Stimulated activated CD8-positive, alpha-beta memory T cell treated with anti-CD3 and anti-CD28 coated beads, Interleukin-7, amount 100 ng/mL, for 1 hour (primary cell): ENCODE measurements at places on chromosomes 4 and X.

GRCh38 chr4:20393486-20394100, 141.9 kb downstream of the SLIT2 start:
- no peak for DNase-seq

- no peak for DNase-seq
Measured at GRCh38 chr4:16122308-16122711, 38.5 kb upstream of the PROM1 start.

DNA sequence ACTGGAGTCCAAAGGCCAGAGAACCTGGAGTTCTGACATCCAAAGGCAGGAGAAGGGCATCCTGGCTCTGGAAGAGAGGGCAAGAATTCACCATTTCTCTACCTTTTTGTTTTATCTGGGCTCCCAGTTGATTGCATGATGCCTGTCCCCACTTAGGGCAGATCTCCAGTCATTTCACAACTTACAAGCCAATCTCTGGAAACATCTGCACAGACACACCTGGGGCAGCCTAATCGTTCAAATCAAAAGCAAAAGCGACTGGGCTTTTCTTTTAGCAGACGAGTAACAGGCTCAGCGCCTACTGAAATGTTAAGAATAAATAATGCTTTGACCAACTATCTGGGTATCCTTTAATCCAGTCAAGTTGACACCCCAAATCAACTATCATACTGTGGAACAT, 136.0 kb upstream of the NPY2R start:
- no peak for DNase-seq

GRCh38 chr4:15233626-15234025, 194.2 kb upstream of the C1QTNF7 start:
- DNase-seq: no peak

- no peak for DNase-seq
Measured at GRCh38 chr4:24702281-24702680, 93.1 kb upstream of the SOD3 start.

DNA sequence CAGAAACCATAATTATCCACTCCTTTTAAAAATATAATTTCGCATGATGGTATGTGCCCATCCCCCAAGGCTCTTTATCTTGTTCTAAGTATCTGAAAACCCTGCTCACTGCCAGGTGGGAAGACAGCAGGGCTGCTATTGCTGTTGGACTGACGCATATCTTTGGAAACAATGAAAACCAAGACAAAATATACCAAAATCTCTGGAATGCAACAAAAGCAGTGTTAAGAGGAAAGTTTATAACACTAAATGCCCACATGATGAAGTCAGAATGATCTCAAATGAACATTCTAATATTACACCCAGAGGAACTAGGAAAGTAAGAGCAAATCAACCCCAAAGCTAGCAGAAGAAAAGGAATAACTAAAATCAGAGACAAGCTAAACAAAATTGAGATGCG, 162.0 kb downstream of the FAM47B start:
- DNase-seq: no peak

- no peak for DNase-seq
Measured at GRCh38 chr4:185754961-185755360, 57.0 kb downstream of the SORBS2 start.

GRCh38 chr4:42302348-42302747, 94.9 kb upstream of the SHISA3 start:
- no peak for DNase-seq

DNA sequence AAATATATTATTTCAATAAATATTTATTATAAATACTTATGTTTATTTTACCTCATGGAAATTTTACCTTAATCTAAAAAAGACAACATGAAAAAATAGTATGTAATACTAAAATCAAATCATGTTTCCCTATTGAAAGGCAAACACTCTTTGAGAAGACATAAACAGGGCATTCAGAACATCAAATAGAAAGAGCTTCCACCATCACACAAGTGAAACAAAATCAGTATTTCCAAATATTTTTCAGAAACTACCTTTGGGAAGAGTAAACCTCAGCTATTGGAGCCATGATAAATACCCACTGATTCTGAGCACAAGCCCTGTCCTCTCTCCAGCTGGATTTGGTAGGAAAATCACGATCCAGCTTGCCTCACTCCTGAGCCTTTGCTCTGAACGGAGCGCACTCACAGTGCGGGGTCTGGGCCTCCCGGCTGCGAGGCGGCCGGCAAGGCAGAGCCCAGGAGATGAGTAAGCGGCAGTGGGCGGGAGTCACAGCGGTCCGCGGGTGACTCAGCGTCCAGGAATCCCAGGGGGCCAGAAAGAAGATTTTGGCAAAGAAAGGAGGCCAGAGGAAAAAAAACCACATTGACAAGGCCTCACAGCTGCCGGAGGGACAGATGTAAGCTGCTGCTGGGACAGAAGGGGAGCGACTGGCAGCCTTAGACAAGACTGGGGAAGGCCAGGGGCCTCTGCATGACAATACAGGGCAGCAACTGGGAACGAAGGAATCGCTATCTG, 14.7 kb upstream of the ANXA5 start:
- no peak for DNase-seq

DNA sequence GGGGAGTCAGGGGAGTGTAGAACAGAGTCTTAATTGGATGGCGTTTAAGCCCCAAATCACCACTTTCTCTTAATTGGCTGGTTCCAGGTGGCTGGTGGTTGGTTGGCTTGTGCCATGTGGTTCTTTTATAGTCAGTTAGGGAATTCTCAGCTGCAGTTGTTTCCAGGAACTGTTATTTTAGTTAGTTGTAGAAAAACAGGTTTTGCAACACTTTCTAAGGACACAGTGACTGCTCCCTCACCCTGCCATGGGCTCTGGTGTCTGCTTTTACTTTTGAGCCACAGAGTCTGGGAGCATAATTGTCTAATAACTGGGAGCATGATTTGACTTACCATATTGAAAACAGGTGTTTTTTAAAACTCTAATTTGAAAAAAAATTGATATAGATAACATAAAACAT, 75.8 kb upstream of the PCDH18 start:
- no peak for DNase-seq

DNA sequence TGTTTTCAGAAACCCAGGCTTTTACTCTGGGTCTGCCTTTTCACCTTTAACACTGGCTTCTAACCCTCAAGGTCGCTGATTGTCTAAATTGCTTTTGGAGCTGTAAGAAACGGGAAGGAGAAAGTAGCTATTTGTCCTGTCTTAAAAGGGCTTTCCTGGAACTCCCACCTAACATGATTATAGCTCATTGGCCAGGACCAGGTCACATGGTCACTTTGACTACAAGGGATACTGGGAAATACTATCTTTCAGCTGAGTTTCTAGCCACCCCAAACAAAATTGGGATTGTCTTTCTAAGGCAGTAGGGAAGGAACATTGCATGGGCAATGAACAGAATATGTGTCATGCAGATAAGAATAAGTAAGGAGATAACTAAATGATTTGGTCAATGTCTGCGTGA, 106.7 kb upstream of the ARHGAP24 start:
- no peak for DNase-seq

- no peak for DNase-seq
Measured at GRCh38 chr4:144851948-144852347, 206.0 kb downstream of the HHIP start.

DNA sequence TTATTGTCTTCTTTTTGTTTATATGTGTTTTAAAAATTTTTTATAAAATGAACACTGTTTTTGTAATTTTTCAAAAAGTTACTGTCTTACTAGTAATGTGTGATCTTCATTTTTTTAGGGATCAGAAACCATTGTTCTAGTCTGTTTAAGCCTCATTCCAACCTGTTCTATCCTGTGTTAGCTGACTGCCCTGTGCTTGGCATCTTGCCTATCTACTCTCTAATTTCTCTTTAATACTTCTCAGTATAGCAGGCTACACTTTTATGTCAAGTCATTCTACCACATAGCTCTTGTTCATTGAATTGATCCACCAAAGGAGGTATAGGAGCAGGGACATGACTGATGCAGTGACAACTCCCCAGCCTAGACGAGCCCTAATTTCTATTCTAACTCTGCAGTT, 70.2 kb upstream of the PLS3 start:
- no peak for DNase-seq
